Occipital lobe (tissue), 3 donors: ENCODE measurements at places on chromosomes 12 and 14.

DNA sequence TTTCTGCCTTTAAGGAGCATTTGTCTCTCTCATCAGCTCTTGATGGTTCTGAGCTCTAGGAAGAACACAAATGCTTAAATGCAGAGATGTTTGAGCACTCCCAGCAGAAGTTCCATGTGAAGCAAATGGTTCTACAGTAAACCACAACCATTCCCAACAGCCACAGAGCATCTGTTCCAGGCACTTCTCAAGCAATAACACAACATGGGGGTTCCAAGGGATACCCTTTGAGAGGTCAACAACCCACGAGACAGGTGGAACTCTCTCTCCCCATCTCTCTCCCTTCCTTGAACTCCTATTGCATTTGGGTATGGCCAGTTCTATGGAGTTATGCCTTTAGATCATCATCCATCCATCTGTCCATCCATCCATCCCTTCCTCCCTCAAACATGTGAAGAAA, 5.2 kb upstream of the COL2A1 start:
- no peak for DNase-seq

- DNase-seq = no peak
Observed at GRCh38 chr12:129762436-129762835, 141.4 kb downstream of the TMEM132D start.

DNA sequence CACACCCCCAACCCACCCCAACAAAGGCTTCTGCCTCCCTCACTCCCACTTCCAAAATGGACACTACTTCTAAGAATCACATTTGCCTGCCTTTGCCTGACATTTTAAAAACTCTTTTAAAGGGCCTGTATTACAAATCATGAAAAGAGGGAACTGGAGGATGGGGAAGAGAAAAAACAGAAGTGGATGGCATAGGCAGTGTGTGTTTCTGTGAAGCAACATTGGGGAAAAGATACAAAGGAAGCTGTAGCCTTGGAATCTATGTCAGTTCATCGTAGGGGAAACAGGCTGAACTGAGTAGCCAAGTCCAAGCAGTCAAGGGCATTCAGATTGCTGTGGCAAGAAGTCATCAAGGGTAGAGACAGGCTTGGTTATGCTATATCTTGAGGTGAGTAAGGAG, 273.9 kb downstream of the BTG1 start:
- DNase-seq = no peak

GRCh38 chr12:121390856-121391255, 9.1 kb upstream of the RNF34 start:
- no peak for DNase-seq

GRCh38 chr12:30829876-30830275, 75.1 kb upstream of the CAPRIN2 start:
- no peak for DNase-seq

DNA sequence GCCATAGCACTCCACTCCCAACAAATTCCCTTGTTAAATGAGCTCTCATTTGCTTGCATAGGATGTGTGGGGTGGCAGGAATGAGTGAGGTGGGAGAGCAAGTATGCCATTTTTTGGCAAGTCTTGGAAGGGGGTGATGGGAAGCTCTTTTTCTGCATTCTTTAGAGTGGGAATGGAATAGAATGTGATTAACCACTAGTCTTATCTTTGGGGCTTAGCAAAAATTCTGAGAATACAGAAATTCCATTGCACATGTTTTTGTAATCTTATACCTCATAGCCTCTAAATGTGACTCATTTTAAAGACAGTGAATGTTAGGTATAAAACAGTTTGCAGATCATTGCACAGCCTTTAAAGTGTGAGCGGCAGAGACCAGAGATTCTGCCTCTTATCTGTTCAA, 28.4 kb upstream of the NEDD1 start:
- DNase-seq = no peak

DNA sequence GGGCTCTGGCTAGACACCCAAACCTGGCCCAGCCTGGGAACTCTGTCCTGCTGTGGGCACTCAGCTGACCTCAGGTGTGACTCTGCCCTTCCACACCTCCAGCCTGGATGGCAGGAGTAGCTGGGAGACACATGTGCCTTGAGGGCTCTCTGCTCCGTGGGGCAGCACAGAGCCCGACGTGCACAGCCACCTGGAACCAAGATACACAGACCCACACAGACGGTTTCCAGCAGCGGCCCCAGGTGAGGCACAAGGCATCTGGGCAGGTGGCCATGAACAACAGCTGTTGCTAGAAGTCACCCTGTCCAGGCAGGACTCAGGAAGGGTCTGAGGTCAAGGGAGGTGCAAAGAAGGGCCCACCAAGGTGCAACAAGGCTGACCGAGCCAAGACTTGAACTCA, 5.9 kb downstream of the DEGS2 start:
- DNase-seq = no peak
